ENCODE measurements at places on chromosomes 1 and 21. TPM values are rescaled to one million over a fixed set of nuclear protein-coding genes. Genes with fewer than 3 reads are reported as not detected.

Gene TNFRSF1B
- 8.6 TPM for polyA plus RNA-seq

Gene PKP1
- 0.62 TPM for polyA plus RNA-seq

Gene NDUFV3
- polyA plus RNA-seq, result 59.1 TPM

Gene NR1I3
- polyA plus RNA-seq, result 0.23 TPM

Gene PTGER3
- 2.3 TPM for polyA plus RNA-seq

- no peak for DNase-seq
Measured at GRCh38 chr1:240126821-240127220, 35.1 kb downstream of the FMN2 start.

DNA sequence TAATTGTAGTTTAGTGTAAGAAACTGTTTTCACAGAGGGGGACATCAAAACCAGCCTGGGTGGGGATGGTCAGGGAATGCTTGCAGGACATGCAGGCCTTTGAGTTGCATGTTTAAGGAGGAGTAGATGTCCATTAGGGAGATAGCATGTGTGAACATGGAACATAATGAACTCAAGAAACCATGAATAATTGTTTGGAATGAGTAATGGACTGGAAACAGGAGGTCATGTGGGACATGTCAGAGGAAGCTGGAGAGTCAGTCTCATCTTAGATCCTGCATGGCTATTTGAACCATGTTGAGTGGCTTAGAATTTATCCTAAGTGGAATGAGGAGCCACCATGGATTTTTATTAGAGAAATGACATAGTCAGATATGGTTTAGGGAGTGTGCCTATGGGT, 86.4 kb downstream of the RPE65 start:
- no peak for DNase-seq

DNA sequence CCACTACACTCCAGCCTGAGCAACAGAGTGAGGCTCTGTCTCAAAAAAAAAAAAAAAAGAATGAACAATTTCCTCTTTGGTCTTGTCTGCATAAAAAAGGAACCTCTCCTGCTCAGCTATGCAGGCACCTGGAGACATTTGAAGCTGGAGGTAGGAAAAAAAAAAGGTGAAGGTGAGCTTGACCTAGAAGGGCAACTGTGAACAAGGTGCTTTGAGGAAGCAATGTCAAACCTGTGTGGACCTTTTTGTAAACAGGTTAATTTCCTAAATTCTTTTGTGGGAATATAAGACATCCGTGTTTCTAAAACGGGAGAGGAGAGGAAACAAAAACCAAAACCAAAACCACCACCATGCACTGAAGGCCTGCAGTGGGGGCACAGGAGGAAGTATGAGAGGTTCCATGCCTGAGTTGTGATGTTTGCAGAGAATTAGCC, 77.5 kb downstream of the SLC45A1 start:
- DNase-seq, result no peak

DNA sequence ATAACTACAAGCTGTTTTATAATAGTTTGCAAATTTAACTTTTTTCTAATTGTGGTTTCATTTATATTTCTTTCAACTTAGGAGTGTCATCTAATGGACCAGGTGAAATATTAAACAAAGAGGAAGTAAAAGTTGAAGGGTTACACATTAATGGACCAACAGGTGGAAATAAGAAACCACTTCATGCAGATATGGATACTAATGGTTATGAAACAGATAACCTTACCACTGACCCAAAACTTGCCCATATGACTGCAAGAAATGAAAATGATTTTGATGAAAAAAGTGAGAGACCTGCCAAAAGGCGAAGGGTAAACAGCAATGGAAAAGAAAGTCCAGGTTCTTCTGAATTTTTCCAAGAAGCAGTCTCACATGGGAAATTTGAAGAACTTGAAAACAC, 59.7 kb downstream of the MIER1 start:
- no peak for DNase-seq

DNA sequence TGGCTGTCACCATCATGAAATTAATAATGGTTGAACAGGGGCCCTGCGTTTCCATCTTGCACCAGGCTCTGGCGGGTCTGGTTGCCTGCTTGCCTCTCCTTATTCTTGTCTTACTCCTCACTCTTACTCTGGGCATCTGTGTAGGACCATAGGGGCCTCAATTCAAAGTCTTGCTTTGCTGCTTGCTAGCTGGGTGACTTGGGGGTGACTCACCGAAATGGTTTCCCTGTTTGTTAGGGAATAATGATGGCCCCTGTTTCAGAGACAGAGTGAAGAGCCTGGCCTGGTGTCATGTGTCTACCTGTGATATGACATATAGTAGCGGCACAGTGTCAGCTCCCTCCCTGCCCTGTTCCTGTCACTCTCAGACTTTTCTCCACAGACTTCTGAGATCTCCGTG, 24.6 kb downstream of the KCNC4 start:
- DNase-seq, result no peak

GRCh38 chr1:153422450-153423068, 6.2 kb downstream of the S100A7A start:
- peak; percentile 63 for DNase-seq

DNA sequence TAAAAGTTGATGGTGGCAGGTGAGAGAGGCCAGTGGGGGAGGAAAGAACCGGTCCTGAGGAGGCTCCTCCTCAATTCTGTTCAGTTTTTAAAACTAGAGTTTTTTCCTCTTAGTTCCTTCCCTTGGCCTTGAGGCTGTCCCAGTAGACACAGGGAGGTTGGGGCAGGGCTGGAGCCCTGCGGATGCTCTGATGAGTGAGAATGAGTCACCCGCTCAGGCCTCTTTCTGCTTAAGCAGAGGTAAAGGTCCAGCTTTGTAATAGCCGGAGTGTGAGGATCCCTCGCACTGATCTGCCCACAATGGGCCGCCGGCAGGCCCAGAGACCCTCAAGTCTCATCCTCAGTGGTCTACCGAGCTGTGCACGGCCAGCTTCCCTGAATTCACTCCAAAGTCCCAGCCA, 49.6 kb upstream of the IRF2BP2 start:
- no peak for DNase-seq

GRCh38 chr1:232669981-232670747, 40.2 kb upstream of the SIPA1L2 start:
- no peak for DNase-seq

DNA sequence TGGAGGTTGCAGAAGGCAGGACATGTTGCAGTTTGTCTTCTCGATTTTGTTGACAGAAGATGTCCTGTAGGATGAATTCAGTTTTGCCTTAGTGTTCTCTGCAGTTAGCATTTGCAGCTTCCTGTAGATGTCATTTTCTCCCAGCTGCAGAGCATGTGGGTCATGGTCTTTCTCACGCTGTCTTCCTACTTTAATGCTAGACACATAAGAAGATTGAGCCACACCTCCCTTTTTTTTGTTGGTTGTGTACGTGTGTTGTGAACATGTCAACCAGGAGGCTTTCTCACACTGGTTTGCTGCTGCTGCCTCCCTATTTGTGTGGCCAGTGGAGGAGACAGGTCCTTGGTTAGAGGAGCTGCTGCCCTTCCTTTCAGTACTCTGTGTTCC, 110.7 kb downstream of the VPS13D start:
- DNase-seq, result no peak

- DNase-seq, result no peak
Measured at GRCh38 chr1:212484701-212485570, 52.2 kb downstream of the NENF start.

- no peak for DNase-seq
Measured at GRCh38 chr1:113787663-113788062, 24.6 kb downstream of the RSBN1 start.

GRCh38 chr1:67619080-67619479, 65.9 kb upstream of the GADD45A start:
- no peak for DNase-seq

- no peak for DNase-seq
Measured at GRCh38 chr1:77825131-77825709, 45.8 kb downstream of the MIGA1 start.

GRCh38 chr1:224543453-224543852, 72.7 kb upstream of the CNIH3 start:
- DNase-seq, result no peak

- DNase-seq, result no peak
Measured at GRCh38 chr1:94110021-94110761, 10.8 kb downstream of the ABCA4 start.

Data from heart left ventricle (tissue), 16 donors.